ENCODE measurements at places on chromosomes 2 and 18. TPM values are rescaled to one million over a fixed set of nuclear protein-coding genes. Genes with fewer than 3 reads are reported as not detected.

CCDC195 gene
- not detected for total RNA-seq

DNA sequence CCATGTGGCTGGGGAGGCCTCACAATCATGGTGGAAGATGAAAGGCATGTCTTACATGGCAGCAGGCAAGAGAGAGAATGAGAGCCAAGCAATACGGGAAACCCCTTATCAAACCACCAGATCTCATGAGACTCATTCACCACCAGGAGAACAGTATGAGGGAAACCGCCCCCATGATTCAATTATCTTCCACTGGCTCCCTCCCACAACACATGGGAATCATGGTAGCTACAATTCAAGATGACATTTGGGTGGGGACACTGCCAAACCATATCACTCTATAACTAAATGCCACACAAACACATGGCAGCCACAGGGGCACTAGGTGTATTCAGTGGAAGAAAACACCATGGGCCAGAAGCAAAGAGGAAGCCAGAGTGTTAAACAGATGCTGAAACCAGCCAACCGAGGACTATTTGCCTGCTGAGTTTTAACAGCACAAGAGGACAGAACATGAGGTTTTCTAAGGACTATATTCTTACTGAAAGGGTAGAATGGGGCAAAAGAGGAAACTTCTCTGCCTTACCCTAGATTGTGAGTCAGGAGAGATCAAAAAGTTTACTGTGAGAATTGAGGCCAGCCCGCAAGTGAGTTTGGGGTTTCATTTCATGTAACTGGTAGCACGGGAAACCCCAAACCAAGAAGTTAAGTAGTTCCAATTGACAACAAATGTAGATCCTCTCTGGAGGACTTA is 49.2 kb downstream of the SIGLEC15 start:
- DNase-seq, result no peak

FAM124B gene
- 0.22 TPM for total RNA-seq

ATP6V1C2 gene
- 0.42 TPM for total RNA-seq

DNA sequence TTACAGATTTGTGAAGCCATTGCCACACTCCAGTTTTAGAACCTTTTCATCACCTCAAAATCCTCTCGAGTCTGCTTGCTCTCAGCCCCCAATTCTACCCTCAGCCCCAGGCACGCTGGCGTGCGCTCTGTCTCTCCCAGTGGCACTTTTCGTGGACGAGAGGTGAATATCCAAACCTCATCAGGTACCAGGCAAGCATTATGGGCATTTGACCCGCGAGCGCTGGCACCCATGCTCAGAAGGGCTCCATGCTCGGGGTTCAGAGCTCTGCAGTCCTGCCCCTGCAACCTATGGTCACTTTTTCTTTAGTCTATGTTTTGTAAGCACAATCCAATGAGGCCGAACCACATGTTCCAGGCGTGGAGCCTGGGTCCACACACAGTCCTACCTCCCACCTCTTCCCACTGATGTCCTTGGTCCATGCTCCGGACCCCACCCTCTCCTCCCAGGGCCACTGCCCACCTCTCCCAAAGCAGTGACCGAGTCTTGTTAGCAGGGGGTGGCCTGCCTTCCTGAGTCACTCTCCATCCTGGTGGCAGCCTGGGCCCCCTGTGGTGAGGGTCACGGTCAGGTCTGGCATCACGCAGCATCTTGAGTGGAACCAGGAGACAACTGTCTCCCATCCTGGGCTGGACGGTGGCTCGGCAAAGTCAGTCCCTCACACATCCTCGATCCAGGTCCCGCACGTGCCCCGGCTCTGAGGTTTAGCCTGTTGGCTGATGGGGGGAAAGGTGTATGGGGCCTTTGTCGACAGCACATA is 256.9 kb downstream of the NDUFA10 start:
- no peak for DNase-seq

Measured in H7 (cell line).